ENCODE measurements at places on chromosomes 1 and 21.
A peak's percentile ranks its signal among the peaks of the same experiment; 100 is the strongest.

GRCh38 chr1:211829343-211830054, 1.1 kb downstream of the LPGAT1 start:
- DNase-seq: no peak

- DNase-seq: no peak
Measured at GRCh38 chr1:70483342-70483741, 72.3 kb downstream of the CTH start.

DNA sequence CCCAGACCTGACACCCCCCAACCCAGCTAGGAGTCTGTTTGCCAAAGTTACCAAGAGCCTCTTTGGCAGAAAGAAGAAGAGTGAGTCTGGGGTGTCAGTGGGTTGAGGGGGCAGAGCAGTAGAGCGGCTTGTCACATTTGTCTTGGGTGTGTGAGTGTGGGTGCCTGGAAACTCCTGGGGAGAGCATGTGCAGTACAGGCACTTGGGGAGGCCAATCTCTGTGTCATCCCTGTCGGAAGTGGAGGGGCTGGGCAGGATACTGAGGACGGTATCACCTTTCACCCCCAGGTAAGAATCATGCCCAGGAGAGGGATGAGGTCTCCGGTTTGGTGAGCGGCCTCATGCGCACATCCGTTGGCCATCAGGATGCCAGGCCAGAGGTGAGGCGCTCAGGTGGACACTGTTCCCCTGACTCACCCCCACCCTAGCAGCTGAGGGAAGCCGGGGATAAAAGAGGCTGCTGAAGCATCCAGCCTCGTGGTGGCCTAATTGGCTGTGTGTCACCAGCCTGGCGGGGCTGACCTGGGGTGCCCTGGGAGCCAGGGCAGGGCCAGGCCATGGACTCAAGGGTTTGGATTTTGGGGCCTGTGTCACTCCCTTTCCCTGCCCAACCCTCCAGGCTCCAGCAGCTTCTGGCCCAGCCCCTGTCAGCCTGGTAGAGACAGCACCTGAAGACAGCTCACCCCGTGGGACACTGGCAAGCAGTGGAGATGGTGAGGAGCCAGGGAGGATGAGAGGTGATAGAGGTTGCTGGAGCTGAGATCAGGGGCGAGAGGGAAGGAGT, 3.3 kb downstream of the PLK3 start:
- DNase-seq: no peak

DNA sequence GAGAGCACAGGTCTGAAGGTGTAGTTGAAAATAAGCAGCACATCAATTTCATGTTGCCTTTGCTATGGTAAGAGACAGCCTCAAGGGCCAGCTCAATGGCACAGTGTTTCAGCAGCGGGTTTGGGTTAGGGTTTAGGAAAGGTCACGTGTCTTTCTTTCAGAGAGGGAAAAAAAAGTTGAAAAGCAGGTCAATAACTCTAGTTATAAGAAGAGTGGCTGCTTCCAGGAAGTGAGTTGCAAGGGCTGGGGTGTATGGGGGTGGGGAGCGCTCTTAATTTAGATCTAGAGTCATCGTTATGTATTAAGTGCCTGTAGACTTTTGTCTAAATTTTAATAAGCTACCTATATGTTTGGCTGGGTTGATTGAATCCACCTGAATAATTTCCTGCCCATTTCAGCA, 118.5 kb upstream of the SPAG17 start:
- no peak for DNase-seq

DNA sequence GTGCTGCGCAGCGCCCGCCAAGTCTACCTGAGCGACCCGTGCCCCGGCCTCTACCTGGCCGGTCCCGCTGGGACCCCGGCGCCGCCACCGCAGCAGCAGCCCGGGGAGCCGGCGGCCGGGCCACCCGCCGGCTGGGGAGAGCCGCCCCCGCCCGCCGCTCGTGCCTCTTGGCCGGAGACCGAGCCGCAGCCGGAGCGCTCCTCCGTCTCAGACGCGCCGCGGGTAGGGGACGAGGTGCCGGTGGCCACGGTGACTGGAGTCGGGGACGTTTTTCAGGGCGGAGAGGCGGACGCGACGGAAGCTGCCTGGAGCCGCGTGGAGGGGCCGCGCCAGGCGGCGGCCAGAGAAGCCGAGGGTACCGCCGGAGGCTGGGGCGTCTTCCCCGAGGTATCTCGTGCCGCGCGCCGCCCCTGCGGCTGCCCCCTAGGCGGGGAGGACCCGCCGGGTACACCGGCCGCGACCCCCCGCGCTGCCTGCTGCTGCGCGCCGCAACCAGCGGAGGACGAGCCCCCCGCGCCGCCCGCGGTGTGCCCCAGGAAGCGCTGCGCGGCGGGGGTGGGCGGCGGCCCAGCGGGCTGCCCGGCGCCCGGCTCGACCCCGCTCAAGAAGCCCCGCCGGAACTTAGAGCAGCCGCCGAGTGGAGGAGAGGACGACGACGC, 646 bp downstream of the IER5 start:
- no peak for DNase-seq

GRCh38 chr1:232610192-232610901, 19.6 kb downstream of the SIPA1L2 start:
- DNase-seq: no peak

- no peak for DNase-seq
Measured at GRCh38 chr1:8343044-8343443, 25.1 kb downstream of the SLC45A1 start.

DNA sequence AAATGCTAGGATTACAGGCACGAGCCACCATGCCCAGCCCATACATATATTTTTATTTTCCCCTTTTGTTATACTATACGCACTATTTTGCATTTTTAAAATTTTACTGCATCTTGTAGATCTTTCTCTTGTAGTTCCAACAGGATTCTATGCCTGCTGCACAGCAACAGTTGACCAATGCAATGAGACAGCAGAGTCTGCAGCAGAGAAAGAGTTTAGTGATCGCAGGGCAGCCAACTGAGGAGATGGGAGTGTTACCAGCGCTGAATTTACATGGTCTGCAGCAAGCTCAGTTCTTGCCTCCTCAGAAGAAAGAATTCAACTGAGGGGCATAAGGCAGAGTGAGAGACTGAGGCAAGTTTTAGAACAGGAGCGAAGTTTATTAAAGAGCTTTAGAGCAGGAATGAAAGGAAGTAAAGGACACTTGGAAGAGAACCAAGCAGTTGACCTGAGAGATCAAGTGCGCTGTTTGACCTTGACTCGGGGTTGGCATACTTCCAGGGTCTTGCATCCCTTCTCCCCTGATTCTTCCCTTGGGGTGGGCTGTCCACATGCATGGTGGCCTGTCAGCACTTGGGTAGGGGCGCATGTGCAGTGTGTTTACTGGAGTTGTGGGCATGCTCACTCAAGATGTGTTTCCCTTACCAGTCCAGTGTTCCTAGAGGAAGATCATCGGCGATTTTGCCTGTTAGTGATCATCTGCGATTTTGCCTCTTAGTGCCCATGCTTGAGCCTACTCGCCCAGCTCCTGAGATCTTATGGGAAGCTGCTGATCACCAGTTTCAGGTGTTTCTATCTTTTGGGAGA, 4.1 kb upstream of the MTOR start:
- DNase-seq: no peak

GRCh38 chr21:26041431-26042180, 129.0 kb downstream of the APP start:
- DNase-seq: no peak

DNA sequence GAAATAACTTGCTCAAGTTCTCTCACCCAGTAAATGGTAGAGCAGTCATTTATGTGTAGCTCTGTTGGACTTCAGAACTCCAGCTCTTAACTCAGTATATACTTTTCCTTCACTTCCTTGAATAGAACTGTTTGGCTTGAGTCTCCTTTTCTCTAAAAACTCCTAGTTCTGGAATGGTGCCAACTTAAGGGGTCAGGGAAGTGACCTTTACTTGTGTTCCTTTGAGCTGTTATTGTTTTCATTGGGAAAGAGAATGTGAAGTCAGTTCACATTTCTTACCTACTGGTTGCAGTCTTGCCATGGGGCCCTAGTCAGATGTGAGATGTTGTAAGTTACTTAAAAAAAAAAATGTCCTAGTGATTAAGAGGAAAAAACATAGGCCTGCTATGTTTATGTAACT, 77.0 kb upstream of the MACF1 start:
- no peak for DNase-seq

- no peak for DNase-seq
Measured at GRCh38 chr1:63773815-63774616, at the start of gene ROR1. TSS of gene ROR1 (plus strand) at chr1:63774017.

GRCh38 chr1:156752843-156753482, 1.5 kb upstream of the HDGF start:
- no peak for DNase-seq

DNA sequence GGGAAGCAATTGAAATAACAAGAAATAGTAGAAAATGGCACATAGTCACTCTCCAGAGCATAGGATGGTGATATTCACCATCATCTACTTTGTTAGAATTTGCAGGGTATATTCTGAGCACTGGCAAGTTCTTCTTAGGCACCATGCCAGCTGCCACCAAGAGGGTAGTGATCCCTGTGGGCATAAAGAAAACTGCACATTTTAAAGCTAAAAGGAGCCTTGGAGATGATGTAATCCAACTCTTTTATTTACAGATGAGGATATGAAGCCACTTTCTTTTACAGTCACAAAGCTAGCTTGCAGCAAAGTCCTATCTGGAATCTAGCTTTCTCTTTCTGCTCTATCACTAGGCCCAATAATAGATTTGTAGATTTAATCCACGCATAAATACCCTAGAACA, 69.0 kb downstream of the PTGER3 start:
- DNase-seq: peak; percentile 32

DNA sequence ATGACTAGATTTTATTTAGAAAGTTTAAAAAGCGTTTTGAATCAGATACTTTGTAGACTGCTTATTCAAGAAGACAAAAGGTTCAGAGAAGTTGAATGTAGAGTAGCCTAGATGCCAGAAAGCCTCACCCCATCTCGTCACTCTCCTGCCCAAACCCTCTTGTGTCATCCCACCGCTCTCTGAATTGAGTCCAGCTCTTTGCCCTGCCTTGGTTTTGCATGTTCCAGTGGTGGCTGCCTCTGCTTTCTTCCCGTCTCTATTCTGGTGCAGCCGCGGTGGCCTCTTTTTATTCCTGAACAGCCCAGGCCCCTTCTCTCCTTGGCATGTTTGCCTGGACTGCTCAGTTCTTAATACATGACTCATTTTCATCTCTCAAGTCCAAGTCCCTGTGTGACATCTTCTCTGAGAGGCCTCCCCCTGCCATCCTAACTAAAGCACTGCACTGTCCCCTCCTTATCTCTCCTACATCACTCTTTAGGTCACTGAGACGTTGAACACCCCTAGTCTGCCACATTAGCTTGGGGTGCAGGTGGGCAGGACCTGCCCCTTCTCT, 22.9 kb downstream of the PRDM2 start:
- DNase-seq: no peak

GRCh38 chr1:229570891-229571516, 12.5 kb upstream of the ABCB10 start:
- DNase-seq: no peak

- no peak for DNase-seq
Measured at GRCh38 chr1:236558846-236559245, 35.1 kb downstream of the LGALS8 start.

- DNase-seq: no peak
Measured at GRCh38 chr21:14600569-14601297, 54.6 kb upstream of the SAMSN1 start.

DNA sequence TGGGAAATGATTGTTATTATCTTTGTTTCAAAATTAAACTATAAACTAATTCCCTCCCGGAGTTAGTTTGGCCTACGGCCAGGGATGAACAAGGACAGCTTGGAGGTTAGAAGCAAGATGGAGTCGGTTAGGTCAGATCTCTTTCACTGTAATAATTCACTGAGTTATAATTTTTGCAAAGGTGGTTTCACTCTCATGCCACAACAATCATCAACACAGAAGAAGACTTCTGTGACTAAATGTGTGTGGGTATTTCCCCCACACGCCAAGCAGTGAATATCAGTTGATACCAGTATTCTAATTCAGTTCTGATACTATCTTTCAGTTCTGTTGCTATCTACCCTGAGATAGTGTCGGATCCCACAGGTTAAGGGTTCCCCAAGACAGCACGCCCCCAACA, 215.1 kb downstream of the S1PR1 start:
- DNase-seq: no peak

DNA sequence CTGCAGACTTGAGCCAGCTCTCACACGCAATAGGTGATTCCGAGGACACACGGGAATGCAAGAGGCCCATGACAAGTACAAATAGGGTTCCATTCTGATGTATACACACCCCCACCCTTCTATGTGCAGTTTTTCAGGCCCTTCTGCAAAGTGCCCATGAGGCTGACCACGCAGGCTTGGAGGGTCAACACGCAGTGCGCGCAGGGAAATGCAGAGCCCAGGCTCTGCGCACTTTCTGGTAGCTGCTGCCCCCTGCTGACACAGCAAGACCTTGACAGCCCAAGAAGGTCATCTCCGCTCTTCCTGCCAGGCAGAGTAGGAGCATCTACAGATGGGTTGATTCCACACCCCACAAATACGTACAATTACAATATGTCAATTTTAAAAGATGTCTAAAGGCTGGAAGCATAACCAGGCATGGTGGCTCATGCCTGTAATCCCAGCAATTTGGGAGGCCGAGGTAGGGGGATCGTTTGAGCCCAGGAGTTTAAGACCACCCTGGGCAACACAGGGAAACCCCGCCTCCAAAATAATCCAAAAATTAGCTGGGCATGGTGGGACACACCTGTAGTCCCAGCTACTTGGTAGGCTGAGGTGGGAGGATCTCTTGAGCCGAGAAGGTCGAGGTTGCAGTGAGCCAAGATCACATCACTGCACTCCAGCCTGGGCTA, 18.5 kb downstream of the SH3BP5L start:
- no peak for DNase-seq

DNA sequence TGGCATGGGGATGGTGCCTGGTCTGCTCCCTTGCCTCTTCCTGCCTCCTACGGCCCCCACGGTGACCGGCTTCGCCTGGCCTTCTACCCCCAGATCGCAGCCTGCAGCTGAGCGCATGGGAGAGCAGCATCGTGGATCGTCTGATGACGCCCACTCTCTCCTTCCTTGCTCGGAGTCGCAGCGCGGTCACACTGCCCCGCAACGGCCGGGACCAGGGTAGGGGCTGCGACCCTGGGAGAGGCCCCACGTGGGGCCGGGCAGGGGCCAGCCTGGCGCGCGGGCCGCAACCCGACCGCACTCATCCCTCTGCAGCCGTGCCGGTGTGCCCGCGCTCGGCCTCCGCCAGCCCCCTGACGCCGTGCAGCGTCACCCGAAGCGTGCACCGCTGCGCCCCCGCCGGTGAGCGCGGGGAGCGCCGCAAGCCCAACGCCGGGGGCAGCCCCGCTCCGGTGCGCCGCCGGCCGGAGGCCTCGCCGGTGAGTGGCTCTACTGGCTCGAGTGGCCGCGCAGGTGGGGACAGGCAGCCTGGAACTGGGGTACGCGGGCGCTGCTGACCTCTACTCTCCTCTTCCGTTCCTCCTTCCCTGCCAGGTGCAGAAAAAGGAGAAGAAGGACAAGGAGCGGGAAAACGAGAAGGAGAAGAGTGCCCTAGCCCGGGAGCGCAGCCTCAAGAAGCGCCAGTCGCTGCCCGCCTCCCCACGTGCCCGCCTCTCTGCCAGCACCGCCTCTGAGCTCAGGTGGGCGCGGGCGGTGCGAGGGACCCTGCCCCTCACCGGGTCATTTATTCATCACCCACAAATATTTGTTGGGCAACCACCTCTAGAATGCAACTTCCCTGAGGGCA, 20.4 kb downstream of the MAP7D1 start:
- no peak for DNase-seq

- no peak for DNase-seq
Measured at GRCh38 chr1:109784551-109785252, 21.0 kb upstream of the EPS8L3 start.
